ENCODE measurements at places on chromosomes 12 and 14. TPM values are rescaled to one million over a fixed set of nuclear protein-coding genes. Genes with fewer than 3 reads are reported as not detected.

GRCh38 chr12:75239987-75240386 is 30.3 kb upstream of the KCNC2 start:
- no peaks in the 10 kb centered on the region for H3K4me1 ChIP-seq
- no peak overlapping the region for H3K4me3 ChIP-seq
- H3K36me3 ChIP-seq = no peaks in the 10 kb centered on the region
- no peaks in the 10 kb centered on the region for H3K27me3 ChIP-seq
- H3K27ac ChIP-seq = no peak overlapping the region

The WNT1 gene
- not detected for total RNA-seq

DNA sequence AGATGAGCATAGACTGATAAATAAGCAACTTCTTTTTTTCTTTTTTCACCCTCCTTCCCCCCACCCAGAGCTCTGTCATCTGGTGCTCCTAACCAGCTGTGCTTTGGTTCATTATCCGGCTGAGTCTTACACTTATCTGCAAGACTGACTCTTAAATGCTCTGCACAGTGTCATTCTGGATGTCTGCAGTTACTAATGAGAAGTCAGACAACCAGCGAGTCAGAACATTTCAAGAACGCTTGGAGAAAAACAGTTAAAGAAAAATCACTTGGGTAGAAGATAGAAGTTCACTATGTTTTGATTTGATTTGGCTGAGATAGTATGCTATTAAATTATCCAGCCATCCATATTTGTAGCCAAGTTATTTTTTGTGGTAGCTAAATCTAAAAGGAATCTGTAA is 328.9 kb upstream of the PRICKLE1 start:
- DNase-seq = no peak
- no peak overlapping the region for H3K4me3 ChIP-seq
- H3K36me3 ChIP-seq = no peaks in the 10 kb centered on the region
- no peaks in the 10 kb centered on the region for H3K27me3 ChIP-seq
- H3K27ac ChIP-seq = no peak overlapping the region

GRCh38 chr12:6285532-6286306 is 24.8 kb upstream of the PLEKHG6 start:
- no peak overlapping the region for H3K4me3 ChIP-seq
- no peaks in the 10 kb centered on the region for H3K36me3 ChIP-seq
- H3K27ac ChIP-seq = no peak overlapping the region
- no peaks in the 10 kb centered on the region for H3K27me3 ChIP-seq

The CHMP4A gene
- 88.8 TPM for total RNA-seq

DNA sequence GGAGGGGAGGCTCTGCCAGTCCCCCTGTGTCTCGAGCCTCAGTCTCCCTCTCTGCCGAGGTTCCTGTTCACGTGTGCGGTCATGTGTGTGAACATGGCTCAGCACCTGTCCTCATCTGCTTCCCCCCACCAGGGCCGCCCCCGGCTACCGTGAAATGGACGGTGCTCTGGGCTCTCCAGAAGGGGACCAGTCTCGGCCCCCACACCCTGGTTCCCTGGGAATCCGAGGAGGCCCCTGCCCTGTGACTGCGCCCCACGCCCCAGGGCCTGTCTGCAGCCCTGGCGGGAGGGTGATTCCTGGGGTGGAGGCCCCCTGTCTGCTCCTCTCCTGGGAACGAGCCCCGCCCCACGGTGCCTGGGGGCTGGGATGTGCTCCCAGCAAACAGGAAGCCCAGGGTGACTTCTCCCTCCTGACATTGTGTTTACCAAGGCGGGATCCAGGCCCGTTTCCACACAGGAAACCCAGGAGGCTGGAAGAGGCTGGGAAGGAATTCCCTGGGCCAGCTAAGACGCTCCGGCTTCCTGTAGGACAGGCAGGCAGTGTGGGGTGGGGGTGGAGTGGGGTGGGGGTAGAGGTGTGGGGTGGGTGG is 46.6 kb downstream of the KIF26A start:
- H3K4me3 ChIP-seq = no peak overlapping the region
- H3K27ac ChIP-seq = no peak overlapping the region
- H3K4me1 ChIP-seq = no peaks in the 10 kb centered on the region
- no peaks in the 10 kb centered on the region for H3K36me3 ChIP-seq

- no peak for DNase-seq
- no peak overlapping the region for H3K4me3 ChIP-seq
- H3K27ac ChIP-seq = no peak overlapping the region
- no peaks in the 10 kb centered on the region for H3K4me1 ChIP-seq
- H3K36me3 ChIP-seq = no peaks in the 10 kb centered on the region
Measured at GRCh38 chr14:64801800-64802199, 77.9 kb downstream of the SPTB start.

DNA sequence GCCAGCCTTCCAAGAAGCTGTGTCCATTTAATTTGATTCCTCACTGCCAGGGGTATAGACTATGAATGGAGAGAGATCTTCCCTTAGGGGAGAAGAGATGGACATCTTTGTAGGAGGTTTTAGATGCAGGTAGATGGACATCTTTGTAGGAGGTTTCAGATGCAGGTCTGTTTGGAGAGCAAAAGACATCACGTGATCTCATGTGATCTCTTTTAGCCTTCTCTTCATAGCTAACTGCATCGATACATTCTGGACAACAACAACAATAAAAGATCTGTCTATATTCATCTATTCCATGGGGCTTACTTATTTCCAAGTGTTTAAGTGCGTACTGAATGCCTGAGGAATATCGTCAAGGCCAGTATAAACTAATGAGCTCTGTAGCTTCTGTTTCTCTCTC is 163.2 kb downstream of the PAX9 start:
- H3K4me1 ChIP-seq = no peaks in the 10 kb centered on the region
- H3K27ac ChIP-seq = no peak overlapping the region
- DNase-seq = no peak
- no peak overlapping the region for H3K4me3 ChIP-seq
- no peaks in the 10 kb centered on the region for H3K27me3 ChIP-seq

The TEX52 gene
- total RNA-seq = not detected

DNA sequence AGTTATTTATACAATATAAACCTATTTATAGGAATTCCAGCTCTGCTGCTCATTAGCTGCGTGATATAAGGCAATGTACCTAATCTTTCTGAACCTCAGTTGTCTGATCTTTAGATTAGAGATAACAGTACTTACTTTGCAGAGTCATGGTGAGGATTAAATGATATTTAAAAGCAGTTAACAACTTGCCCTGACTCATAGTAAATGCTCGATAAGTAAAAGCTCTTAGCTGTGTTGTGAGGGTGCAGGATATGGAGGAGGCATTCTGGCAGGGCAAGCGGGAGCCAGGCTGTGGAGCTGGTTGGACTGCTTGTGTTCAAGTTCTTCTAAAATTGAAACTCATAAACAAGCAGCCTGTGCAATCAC is 140.0 kb upstream of the PRICKLE1 start:
- H3K4me1 ChIP-seq = no peaks in the 10 kb centered on the region
- H3K36me3 ChIP-seq = no peaks in the 10 kb centered on the region
- H3K27ac ChIP-seq = no peak overlapping the region

The POTEG gene
- not detected for total RNA-seq

DNA sequence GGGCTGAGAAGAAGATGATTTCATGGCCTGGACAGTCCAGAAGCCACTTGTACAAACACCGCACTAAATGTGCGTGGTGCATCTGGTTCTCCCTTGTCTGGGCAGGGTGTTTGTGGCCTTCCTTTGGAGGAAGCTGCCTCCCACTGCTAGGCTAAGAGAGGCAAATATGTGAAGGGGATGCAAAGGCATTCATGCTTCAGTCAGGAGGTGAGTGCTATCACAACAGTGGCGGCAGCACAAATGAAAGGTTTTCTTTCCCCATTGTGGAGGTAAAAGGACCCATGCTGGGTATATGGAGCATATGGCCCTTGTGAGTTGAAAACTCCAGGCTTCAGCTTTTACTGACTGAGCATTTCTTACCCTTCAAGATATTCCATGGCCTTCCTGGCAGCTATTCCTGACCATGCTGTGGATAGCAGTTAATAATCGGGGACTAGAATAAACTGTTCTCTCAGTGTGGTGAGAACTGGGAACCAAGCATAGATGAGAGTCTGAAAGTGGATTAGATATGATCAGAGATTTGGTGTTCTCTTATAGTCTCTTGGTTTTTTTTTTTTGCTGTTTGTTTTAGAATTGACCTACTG is 69.9 kb downstream of the MYRFL start:
- no peaks in the 10 kb centered on the region for H3K4me1 ChIP-seq
- no peaks in the 10 kb centered on the region for H3K36me3 ChIP-seq
- DNase-seq = no peak
- no peaks in the 10 kb centered on the region for H3K27me3 ChIP-seq

The TIMM9 gene
- 37.4 TPM for total RNA-seq

DNA sequence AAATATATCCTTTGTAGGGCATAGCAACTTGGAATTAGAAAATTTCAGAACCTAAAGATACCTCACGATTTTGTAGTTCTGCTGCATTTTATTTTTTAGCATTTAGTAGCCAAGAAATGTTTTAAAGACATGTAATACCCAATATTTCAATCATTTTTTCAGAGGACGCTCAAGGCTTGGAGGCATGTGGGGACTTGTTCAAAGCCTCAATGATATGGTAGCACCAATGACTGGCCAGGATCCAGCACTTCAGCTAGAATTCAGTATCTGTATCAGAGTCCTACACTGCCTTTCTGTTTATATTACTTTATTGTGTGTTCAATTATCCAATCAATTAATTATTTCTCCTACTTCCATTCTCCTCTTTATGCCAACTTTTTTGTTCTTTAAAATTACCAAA is 154.8 kb upstream of the NEDD1 start:
- DNase-seq = no peak
- H3K36me3 ChIP-seq = no peaks in the 10 kb centered on the region
- H3K4me1 ChIP-seq = no peaks in the 10 kb centered on the region
- H3K4me3 ChIP-seq = no peak overlapping the region
- no peaks in the 10 kb centered on the region for H3K27me3 ChIP-seq
- H3K27ac ChIP-seq = no peak overlapping the region

DNA sequence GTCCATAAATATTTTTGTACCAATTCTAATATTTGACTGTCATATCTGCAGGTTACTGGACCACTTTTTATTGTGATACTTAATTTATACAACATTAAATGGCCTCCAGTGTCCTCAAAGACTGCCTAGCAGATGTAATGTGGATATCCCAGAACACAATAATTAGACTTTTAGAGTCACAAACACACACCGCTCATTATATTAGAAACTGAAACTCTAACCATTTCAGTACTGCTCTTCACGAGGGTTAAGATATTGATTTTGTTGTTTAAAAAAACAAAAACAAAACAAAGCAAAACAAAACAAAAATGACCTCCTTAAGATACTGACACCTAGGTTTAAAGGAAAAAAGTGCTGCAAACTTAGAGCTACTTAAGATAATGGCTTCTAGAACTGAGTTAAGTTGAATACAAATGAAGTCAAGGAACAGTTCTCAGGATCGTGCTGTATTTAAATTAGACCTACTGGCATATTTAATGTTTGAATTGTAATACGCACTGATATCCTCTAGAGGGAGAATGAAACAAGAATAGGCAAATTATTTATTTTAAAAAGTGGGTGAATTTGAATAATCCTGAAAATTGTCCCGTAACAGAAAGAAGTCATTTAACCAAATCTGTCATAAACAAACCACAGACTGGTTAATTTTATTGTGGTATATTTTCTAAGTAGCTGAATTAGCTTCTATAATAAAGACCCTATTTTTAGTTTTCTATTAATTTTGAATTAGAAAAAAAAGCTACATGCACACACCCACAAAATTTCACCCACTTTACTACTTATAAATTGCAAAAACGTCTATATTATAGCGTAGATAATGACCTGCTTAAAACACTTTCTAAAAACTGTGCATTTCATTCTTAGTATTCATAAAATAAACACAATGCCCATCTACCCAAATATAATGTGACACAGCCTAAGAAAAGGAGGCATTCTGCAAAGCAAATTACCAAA is 395.2 kb upstream of the DCN start:
- H3K27me3 ChIP-seq = no peaks in the 10 kb centered on the region
- no peak for DNase-seq
- no peaks in the 10 kb centered on the region for H3K36me3 ChIP-seq
- H3K4me3 ChIP-seq = peak overlapping the region; percentile 50
- H3K27ac ChIP-seq = no peak overlapping the region

- no peaks in the 10 kb centered on the region for H3K4me1 ChIP-seq
- H3K4me3 ChIP-seq = no peak overlapping the region
- no peaks in the 10 kb centered on the region for H3K27me3 ChIP-seq
- H3K36me3 ChIP-seq = no peaks in the 10 kb centered on the region
- no peak for DNase-seq
Measured at GRCh38 chr12:2332947-2333346, 280.2 kb downstream of the CACNA1C start.

DNA sequence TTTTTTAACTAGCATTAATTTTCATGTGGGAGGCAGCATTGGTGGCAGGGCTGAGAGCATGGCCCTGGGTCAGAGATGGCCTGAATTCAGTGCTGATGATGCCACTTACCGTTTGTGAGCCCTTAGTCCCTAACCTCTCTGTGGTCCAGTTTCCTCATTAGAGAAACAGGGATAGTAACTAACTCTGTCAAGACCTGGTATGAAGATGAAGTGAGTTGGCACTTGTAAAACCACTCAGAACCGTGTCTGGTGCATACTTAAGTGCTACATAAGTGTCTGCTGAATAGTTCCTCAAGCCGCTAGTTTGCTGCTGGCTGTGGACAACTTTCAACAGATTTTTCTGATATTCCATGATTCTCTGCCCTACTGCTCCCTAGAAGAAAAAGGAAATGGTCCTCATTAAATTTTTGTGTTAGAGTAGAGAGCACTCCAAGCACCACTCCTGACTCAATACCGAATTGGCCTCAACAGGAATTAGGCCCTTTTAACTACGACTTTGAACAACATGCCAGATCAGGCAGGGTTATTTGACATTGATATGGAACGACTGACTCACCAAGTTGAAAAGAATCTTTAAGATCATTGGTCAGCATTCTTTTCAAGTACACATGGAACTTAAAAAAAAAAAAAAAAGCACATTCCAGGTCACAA is 250.2 kb downstream of the ANO2 start:
- H3K4me3 ChIP-seq = no peak overlapping the region
- DNase-seq = no peak
- no peaks in the 10 kb centered on the region for H3K36me3 ChIP-seq
- no peaks in the 10 kb centered on the region for H3K4me1 ChIP-seq
- no peak overlapping the region for H3K27ac ChIP-seq
- H3K27me3 ChIP-seq = no peaks in the 10 kb centered on the region

DNA sequence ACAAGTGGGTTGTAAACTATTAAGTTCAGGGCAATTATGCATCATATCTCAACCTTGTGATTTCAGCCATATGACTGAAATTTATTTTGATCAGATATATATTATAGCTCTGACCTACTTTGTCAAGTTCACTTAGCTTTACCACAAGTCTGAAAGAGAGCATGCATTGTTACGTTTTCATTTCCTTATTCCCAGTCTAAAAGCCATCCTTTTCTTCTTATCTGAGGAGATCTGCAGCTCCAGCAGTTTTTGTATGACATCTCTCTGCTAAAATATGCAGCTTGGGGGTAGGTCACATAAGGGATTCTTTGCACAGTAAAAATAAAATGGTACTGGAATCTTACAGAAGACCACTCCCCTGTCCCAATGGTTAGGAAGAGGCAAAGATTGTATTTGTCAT is 1682.8 kb upstream of the FLRT2 start:
- no peaks in the 10 kb centered on the region for H3K36me3 ChIP-seq
- H3K4me1 ChIP-seq = no peaks in the 10 kb centered on the region
- no peak for DNase-seq

The RND1 gene
- total RNA-seq = 5.4 TPM

Measured in breast epithelium (tissue), 4 donors.